ENCODE measurements at places on chromosomes 16 and 17.

DNA sequence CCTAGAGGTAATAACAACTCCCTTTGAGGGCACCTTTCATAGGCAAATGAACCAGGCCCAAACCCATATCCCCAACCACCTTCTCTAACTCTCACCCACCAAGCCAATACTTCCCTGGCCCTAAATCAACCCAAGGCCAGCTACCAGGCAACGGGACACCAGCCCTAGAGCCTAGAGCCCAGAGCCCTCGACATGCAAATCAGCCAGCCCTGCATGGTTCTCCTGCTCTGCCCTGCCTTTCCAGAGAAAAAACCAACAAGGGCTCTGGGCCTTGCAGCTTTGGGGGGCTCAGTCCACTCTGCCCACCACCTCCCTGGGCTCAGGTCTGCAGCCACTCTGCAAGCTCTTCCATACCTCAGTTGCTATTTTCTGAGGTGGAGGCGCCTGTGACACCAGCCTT, 55.0 kb downstream of the PITPNM3 start:
- no peak for DNase-seq

GRCh38 chr17:10737168-10737622, 7.4 kb upstream of the TMEM220 start:
- DNase-seq, result peak; percentile 14

- no peak for DNase-seq
These were observed 8.4 kb downstream of the FXR2 start for GRCh38 chr17:7606280-7606679.

DNA sequence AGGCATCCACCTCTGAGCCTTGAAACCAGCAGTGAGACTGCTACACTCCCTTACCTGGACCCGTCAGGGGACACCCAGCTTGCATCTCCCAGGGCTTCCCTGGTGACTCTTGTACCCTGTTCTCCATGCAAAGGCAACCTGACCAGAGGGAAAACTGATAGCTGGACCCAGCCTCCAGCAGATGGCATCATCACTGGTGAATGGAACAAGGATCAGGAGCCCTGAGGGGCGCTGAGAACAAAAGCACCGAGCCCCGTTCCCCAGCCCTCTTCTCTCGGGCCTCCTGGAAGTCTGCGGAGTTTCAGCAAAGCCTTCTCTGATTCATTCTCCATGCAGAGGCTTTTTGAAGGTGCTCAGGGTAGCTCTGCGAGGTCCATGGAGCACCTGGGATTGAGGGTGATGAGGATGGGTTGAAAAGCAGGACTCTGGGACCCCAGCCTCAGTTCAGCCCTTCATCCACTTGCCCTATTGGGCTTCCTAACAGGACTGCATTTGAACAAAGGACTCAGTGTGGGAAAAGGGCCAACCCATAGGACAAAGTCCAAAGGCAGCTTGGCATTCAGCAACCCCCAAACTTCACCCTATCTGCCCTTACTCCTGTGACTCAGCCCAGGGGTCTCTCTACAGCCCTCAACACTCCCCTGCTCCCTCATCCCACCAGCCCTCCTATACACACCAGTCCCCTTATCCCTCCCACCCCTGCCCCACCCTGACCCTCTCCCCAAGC, 45.0 kb upstream of the LHX1 start:
- no peak for DNase-seq

DNA sequence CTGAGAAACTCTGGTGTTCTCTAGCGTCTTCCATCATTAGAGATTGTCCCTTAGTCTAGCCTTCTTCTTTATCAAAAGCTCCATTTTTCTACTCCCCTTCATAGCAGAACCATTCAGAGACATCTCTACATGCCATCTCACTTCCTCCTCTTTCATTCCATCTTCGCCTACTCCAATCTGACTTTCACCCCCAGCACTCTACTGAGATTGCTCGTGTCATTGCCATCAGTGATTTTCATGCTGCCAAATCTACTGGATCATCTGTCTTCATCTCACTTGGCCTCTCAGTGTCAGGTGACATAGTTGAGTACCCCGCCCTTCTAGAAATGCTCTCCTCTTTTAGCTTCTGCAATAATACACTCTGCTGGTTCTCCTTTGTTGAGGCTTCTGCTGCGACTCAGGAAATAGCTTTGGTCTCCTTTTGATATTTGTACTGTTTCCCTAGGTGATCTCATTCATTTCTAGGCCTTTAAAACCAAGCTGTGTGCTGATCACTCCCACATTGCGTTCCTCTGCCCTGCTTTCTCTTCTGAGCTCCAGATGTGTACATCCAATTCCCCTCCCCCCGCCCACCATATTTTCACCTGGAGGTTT, 119.1 kb downstream of the FTO start:
- DNase-seq, result peak; percentile 3

DNA sequence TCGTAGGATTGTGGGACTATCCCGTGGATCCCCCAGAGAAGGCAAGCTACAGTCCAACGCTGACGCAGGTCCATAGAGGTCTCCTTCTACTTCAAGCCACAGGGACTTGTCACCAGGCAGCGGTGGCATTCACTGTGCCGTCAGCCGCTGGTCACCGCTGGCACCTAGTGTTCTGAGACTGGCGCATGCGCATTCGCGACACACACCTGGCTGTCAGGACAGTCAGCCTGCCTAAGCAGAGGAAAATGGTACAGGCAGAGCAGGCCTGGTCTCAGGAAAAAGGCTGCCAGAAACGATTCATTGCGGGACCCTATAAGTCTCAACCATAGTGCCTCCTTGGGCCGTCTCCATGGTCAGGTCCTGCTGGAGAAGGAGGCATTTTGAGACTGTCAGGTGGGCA, 138.0 kb upstream of the WSB1 start:
- DNase-seq, result no peak
